A549 treated with Mapracorat at 1 μM for 4 hours (cell line): ENCODE measurements at places on chromosomes 6 and 20. TPM values are rescaled to one million over a fixed set of nuclear protein-coding genes. Genes with fewer than 3 reads are reported as not detected.

The SUMO4 gene
- total RNA-seq = not detected in 5 replicates

The EYS gene
- total RNA-seq = 0.02 to 0.18 TPM (median 0.15 TPM) in 3 of 5 replicates, not detected in the others

The GTSF1L gene
- not detected in 5 replicates for total RNA-seq

The ZBP1 gene
- 0.04 TPM in 1 of 5 replicates, not detected in the others for total RNA-seq
